Amygdala (tissue), 56 donors: ENCODE measurements at places on chromosomes 12 and 14.

DNA sequence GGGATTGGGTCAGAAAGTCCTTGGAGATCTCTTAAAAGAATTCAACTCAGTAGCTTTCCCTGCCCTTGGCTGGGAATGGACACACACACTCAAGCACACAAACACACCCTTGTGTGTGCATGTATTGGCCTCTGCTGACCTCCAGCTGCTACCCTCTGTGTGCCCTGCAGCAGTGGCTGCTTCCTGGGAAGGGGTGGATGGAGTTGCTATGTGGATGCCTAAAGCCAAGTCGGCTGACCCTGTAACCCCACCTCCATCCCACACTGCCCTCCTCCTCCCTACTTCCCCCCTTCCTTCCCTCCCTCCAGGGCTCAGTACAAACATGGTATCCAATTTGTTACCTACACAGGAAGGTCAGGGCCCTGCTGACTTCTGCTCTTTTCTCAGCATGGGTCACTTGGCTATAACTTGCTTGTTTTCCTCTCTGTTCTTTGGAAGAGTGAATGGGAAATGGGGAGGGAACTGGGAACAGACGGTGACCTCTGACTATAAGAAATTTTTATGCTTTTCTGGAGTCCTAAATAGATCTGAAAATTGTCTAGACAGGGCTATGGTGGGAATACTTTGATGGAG, 351.6 kb upstream of the TBX3 start:
- no peak for DNase-seq

DNA sequence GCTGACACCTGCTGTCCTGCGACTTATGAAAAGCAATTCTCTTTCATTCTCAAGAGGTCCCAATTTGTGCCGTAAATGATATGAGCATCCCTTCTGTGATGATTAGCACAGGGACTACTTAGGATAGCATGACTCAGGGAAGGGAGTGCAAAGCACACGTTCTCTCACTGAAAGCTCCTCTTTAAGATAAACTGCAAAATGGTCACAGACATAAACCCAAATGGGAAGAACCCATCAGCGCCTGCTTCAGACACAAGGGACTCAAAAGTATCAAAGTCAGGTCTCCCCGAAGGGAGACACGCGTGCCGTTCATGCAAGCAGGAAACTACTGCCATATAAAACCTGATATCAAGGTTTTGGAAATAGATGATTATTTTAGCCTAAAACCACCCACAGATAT, 33.9 kb upstream of the PIWIL1 start:
- DNase-seq: no peak

DNA sequence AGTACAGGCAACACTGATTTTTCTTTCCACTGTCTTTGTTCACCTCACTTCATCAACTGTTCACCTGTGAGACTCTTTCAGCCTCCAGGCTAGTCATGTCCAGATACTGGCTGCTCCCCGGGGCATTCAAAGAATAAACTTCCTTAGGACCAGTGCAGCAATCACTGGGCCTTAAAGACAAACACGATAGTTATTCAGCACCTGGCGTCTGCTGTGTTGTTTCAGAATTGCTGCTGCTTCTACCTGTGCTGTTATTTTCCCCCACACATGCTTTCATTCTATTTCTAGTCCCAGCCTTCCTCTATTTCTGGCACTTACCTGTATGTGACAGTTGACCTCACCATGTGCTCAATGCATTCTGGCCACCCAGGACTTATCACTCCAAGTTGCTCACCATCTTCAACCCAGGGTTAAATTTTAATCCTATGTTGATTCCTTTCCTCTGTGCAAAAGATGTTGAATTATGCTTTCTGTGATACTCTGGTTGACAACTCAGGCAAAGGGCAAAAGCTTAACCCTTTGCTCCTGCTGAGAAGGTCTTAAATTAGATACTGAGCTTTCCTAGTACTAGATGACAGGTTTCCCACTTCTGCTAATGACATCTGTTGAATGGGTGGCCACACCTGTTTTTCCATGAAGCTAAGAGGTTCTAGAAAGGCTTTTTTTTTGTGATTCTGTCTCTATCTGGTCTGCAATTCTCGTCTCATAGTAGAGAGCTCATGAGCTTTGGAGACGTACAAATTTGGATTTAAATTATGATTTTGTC, 41.4 kb downstream of the PTPRQ start:
- no peak for DNase-seq

- no peak for DNase-seq
Measured at GRCh38 chr14:66680216-66680615, 172.3 kb downstream of the GPHN start.
